Activated CD4-positive, alpha-beta T cell treated with anti-CD3 and anti-CD28 coated beads, Interleukin-2, amount 50 U/mL, for 1 hour (primary cell): ENCODE measurements at places on chromosomes 12 and 14.

DNA sequence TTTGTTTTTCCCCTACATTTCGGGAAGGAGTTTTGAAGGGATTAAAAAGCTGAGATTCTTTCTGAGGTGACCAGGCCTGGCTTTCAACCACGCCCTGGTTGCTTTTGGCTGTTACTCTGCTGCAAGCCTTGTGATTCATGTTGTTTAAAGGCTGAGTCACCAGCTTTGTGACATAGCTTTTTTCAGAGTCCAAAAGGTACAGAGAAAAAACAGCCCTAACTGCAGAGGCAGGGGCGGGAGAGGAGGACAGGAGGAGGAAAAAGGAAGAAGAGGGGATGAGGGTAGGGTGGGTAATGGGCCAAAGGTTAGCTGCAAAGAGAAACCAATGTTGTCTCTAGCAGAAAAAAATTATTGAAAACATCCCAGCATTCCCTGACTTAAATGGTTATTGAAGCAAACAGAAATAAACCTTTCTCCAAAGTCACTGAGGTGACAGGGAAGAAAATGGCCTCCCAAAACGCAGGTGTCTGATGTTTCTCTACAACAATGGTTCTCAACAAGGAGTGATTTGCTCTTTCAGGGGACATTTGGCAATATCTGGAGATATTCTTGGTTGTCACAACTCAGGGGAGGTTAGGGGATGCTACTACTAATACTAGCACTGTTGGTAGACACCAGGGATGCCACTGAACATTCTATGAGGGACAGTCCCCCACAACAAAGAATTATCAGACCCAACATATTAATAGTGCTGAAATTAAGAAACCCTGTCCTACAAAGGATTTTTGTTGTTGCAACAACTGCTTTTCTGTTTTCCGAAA is 2.1 kb upstream of the UBC start:
- no peak for DNase-seq

DNA sequence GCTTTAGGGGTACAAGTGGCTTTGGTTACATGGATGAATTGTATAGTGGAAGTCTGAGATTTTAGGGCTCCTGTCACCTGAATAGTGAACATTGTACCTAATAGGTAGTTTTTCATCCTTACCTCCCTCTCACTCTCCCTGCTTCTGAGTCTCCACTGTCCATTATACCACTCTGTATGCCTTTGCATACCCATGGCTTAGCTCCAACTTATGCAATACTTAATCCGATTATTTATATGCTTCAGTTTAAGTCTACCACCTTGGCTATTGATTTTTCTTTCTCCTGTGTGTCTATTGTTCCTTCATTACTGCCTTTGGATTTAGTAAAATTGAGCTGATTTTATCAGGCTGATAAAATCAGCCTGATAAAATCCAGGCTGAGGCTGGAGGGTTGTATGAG is 30.5 kb upstream of the C12orf71 start:
- DNase-seq: no peak

DNA sequence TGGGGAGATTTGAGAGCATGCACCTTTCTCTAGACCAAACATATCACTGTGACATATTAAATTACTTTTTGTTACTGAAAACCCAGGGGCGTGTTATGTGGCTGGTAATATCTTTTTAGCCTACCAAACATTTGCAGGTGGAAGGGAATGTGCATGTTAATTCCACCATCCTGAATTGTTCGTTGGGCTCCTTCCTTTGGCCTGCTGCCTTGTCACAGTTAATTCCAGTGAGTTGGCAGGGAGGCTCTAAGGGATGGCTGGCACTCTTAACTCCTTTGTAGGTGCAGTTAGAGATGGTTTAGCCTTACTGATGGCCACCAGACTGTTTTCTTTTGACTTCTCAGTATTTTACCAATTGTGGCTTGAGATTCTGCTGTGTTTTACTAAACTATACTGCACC is 64.5 kb downstream of the DIP2B start:
- no peak for DNase-seq

DNA sequence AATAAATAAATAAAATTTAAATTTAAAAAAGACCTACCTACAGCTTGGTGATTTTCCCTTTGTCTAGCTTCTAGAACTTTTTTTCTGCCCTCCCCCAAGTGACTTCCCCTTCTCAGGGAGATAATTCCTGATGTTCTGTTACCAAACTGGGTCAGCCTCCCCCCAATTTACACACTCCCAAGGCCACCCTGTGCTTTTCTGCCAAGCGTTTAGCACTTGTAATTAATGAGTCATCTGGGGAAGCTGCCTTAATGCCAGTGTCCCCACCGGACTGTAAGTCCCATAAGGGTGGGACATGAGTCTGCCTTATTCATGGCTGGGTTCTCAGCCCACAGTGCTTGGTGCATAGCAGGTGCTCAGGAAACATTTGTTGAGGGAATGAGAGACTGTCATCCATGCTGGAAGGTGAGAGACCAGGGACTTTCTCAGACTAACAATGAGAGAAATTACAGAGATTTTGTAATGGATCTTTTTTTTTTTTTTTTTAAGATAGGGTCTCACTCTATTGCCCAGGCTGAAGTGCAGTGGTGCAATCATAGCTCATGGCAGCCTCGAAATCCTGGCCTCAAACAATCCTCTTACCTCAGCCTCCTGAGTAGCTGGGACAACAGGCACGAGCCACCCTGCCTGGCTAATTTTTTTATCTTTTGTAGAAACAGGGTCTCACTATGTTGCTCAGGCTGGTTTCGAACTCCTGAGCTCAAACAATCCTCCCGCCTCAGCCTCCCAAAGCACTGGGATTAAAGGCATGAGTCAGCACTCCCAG is 106.8 kb downstream of the PHETA1 start:
- DNase-seq: no peak

DNA sequence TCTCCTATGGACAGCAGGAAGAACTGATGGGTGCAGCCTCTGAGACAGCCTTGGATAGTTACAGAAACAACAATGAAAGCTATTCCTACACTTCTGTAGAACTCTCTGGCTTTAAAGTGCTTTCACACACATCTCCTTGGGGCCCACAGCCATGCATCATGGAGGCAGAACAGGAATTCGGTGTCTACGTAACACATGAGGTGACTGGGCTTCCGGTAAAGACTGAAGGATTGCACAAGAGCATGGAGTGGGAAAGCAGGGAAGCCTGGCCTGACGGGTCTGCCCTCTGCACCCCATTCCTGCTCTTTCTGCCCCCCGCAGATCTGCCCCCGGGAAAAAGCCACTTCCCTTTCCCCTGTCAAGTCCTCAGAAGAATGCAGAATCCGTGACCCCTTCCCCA is 82.6 kb downstream of the VWF start:
- no peak for DNase-seq

DNA sequence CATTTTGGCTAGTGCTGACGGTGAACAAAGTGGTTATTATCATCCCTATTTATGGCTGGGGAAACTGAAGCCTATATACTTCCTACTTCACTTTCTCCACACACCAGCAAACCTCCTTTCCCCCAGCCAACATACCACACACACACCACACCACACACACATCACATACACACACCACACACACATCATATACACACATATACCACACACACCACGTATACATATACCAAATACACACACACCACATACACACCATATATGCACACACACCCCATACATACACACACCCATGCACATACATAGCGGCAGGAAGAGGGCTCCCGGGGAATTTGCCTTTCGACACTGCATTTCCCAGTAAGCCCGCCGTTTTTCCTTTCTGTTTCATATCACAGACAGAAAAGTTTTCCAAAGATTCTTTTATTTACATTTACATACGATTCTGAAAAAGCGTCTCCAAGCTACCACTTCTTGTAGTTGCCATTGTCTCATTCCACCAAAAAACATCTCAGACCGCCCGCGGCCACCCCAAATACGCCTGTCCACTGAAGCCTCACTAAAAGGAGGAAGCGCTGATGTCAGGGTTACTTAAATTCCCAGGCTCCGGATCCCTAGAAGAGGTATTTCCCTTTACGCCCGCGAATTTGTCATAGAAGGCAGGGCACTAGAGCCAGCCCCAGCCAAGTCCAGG is 823 bp upstream of the RAB5B start:
- DNase-seq: no peak

DNA sequence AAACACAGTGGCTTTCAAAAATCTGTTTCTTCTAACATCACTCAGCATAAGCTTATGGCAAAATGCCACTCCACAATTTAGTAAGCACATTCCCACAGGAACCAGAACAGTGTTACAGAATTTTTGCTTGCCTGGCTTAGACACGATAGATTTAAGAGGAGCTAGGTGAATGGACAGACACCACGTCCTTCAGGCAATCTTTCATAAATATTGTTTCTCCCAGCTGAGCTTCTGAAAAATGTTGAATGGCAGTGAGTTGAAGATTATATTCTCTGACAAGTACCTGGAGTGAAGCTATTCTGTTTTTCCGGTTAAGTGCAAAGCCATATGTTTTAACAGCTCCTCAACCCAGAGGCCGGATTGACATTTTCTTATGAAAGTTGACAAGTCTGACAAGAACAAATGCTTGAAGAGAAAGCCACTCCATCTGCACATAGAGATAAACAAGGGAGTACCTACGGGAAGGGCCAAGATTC is 102.0 kb downstream of the FSCB start:
- DNase-seq: no peak

- peak; percentile 74 for DNase-seq
Observed at GRCh38 chr14:105537580-105538474, 11.4 kb downstream of the TMEM121 start.

- DNase-seq: no peak
Observed at GRCh38 chr12:16027002-16027401, 115.9 kb downstream of the DERA start.

DNA sequence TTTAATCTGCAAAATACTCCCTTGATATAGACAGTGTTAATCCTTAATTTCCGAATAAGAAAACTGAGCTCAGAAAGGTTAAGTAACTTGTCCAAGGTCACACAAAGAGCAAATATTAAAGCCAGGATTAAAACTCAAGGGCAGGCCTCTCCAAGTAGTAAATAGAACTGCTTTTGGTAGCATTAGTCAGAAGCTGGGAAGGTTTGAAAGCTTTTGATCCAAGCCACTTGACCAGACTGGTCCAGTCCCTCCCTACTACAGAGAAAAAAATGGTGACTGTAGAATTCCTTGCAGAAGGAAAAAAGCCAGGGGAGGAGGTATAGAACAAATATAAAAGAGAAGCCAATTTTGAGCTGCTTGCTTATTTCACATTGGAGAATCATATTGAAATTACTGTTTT is 111.5 kb downstream of the NT5DC3 start:
- DNase-seq: no peak

DNA sequence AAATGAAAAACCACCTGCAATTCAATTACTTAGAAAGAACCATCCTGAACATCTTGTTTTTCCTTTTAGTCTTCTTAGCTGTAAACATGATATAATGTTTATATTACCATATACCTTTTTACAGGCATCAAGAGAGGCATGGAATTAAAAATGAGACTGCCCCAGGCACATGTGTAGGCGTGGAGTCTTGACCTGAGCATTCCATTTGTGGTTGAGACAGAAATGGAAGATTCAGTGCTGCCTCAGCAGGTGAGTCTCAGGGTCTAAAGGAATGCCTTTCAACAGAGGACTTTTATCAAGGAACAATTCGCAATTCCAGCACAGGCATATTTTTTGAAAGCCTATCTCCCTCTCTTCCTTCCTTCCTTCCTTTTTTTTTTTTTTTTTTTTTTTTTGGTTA is 8.0 kb upstream of the NANOGNB start:
- no peak for DNase-seq

GRCh38 chr12:18851271-18851670 is 113.4 kb downstream of the CAPZA3 start:
- no peak for DNase-seq

GRCh38 chr14:34453226-34453625 is 8.8 kb downstream of the SPTSSA start:
- DNase-seq: no peak

GRCh38 chr12:51631591-51631990 is 40.6 kb downstream of the SCN8A start:
- no peak for DNase-seq

GRCh38 chr14:56149995-56150394 is 31.8 kb downstream of the PELI2 start:
- DNase-seq: no peak

GRCh38 chr12:11767798-11768197 is 118.3 kb downstream of the ETV6 start:
- no peak for DNase-seq

GRCh38 chr14:105281371-105282097 is 19.3 kb downstream of the BRF1 start:
- DNase-seq: no peak

- no peak for DNase-seq
Observed at GRCh38 chr14:58659061-58659460, 21.3 kb downstream of the DACT1 start.

GRCh38 chr12:89706986-89707702 is 1.5 kb downstream of the ATP2B1 start:
- DNase-seq: no peak

DNA sequence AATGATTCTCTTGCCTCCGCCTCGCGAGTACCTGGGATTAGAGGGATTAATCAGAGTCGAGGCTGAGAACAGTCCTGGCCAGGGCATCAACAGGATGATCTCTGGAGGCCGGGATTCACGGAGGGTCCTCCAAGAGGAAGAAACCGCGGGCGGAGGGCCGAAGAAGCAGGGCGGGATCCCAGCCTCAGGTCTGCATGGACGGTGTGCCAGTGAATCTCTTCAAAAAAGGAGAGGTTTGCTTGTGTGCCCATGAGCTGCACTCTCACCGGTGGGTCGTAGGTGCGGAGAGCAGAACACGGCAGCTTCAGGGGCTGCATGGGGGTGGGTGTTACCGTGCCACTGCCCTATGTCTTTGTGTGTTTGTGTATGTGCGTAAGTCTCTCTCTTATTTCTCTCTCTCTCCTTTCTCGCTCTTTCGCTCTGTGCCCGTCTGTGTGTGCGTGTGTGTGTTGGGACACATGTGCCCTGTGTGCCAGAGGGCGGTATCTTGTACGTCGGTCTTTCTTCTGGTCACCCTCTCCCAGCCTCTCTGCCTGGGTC is 768.2 kb upstream of the ALG10B start:
- DNase-seq: no peak

GRCh38 chr12:9731797-9732196 is 1.1 kb downstream of the CLECL1 start:
- no peak for DNase-seq

DNA sequence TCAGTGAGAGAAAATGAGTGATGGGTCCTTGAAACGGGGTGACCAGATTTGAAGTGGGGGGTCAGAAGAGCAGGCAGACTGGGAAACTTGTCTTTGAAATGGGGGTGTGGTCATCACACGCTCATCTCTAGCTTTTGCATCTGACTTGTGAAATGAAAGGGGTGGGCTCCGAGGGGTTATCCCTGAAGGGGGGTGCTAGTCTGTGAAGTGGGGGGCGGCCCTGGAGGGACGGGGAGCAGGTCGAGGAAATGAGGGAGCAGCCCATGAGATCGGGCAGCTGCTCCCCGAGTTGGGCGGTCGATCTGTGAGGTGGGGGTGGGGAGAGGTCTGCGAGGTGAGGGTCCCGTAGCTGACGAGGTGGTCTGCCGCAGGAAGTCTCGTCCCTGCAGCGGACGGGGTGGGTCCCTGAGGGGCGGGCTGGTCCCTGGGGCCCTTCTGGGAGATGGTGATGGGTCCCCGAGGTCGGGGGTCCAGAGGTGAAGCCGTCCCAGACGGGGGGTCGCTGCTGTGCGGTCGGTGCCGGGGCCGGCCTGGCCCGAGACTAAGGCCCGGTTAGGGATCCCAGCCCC is 542 bp downstream of the PXN start:
- no peak for DNase-seq
